Thoracic aorta (tissue), 2 donors: ENCODE measurements at places on chromosomes 1 and 21.

- no peak for DNase-seq
Measured at GRCh38 chr1:204092632-204093420, 19.9 kb downstream of the SOX13 start.

GRCh38 chr1:89201106-89201794 is 2.5 kb upstream of the GBP4 start:
- no peak for DNase-seq

GRCh38 chr1:44447051-44447810 is 42.2 kb downstream of the RNF220 start:
- no peak for DNase-seq

GRCh38 chr1:83693427-83694126 is 305.4 kb downstream of the TTLL7 start:
- DNase-seq: no peak

- DNase-seq: no peak
Measured at GRCh38 chr1:20324704-20325406, 34.2 kb downstream of the VWA5B1 start.

GRCh38 chr1:218344814-218345672 is at the start of gene TGFB2:
Gene TGFB2, plus strand, starts transcription at chr1:218345336. Its CDS starts 1,366 bp downstream, at chr1:218346702.
- DNase-seq: no peak

GRCh38 chr1:220290140-220290761 is 18.0 kb upstream of the RAB3GAP2 start:
- DNase-seq: no peak

GRCh38 chr1:223776075-223776814 is 63.9 kb downstream of the CAPN2 start:
- DNase-seq: no peak

DNA sequence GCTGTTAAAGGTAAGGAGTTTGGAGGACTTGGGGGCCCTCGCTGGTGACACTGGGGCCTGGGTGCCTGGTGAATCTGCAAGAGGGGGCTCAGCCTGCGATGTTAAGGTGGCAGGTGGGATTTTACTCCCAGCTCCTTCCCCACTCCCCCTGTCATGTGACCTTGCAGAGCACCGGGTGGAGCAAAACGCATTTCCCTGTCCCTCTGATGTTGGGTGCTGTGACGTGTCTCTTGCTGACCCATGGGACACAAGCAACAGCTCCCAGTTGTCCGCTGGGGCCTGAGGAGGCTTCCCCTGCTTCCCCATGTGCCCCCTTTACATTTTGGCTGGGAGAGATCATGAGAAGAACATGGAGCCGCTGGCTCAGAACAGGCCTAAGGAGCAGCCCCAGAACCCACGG is 319.0 kb downstream of the MATN1 start:
- no peak for DNase-seq

GRCh38 chr1:34829250-34829649 is 30.3 kb downstream of the SMIM12 start:
- DNase-seq: no peak

DNA sequence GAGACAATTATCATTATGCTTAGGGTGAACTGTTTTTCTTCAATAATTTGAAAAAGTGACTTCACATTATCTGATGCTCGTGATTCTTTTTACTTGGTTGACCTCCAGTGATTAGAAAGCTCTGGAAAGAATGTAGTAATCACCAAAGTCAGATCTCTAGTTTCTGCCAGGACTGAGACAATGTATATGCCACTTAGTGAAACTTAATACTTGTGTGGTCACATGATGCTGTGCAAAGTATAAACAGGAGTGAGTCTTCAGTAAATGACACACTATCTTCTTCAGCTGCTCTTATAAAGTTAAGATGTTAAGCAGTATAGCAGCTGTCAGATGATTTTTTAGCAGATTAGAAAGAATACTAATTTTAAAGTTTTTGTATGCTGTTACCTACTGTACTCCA is 17.2 kb downstream of the VCAM1 start:
- no peak for DNase-seq

DNA sequence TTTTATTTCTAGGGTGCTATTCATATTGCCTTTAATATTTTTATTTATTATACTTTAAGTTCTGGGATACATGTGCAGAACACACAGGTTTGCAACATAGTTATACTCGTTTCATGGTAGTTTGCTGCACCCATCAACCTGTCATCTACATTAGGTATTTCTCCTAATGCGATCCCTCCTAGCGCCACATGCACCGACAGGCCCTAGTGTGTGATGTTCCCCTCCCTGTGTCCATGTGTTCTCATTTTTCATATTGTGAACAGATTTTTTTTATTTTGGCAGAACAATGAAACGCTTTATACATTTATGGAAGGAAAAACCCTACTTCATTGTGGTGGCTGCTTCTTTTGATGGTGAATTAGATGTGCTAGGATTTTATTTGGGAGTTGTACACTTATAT is 14.4 kb upstream of the USH2A start:
- DNase-seq: no peak

DNA sequence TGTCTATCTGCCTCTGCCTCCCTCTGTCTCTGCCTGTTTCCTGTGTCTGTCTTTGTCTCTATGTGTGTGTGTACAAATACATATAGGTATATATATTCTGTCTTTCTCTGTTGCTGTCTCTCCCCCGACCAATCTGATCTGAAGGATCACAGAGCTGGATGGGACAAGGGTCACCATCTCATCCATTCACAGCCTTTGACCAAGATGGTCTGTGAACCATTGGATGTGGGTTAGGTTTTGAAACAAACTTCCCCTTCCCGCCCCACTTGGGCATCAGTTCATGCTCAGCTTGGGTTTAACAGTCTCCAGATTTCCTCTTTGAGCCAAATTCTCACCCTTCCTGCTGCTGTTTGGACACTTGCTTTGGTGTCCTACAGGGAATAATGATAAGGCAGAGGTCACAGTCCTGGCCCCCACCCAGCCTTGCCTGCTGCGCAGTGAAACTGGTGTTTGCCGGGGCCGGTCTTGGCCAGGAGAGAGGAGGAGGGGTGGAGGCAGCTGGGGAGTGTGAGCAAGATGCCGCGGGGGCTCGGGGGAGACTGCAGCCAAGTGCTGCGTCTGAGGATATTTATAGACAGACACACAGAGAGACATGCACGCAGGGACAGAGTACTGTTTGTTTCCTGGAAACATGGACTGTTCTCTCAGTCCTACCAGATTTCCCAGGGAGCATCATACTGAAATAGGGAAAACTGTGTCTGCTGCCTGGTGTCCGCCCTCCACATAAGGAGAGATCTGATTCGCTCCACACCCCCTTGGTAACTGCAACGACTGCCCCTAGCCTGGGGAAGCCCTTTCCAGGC is 27.0 kb upstream of the BTG2 start:
- peak; percentile 90 for DNase-seq

- no peak for DNase-seq
Measured at GRCh38 chr1:100512803-100513352, 25.1 kb upstream of the GPR88 start.

DNA sequence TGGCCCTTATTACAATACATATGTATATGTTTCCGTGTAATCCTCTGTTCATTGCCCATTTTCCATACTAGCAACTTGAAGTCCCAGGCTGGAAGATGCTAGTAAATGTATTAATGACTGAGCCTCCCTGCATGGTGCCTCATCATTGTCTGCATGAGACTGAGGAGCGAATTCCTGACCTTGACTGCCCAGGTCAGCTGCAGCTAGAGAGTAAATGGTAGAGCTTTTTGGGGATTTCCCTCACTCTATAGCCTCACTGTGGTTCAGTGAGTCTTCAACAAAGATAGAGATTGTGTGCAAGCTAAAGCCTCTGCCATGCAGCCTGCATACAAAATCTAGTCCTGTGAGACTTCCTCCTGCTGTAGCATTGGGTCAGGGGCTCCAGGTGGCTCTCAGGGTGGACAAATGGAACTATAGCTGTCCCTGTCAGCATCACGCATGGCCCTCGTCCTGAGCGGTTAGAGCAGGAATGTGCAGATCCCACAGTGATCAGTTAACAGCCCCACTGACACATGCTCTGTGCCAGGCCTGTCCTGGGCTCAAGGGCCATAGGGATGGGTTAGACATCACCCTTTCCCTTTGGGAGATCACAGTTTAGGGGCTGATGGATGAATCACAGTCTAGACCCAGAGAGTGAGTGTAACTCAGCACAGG is 741.7 kb downstream of the MATN1 start:
- DNase-seq: no peak

GRCh38 chr1:26984291-26984690 is 9.2 kb upstream of the TRNP1 start:
- DNase-seq: no peak

DNA sequence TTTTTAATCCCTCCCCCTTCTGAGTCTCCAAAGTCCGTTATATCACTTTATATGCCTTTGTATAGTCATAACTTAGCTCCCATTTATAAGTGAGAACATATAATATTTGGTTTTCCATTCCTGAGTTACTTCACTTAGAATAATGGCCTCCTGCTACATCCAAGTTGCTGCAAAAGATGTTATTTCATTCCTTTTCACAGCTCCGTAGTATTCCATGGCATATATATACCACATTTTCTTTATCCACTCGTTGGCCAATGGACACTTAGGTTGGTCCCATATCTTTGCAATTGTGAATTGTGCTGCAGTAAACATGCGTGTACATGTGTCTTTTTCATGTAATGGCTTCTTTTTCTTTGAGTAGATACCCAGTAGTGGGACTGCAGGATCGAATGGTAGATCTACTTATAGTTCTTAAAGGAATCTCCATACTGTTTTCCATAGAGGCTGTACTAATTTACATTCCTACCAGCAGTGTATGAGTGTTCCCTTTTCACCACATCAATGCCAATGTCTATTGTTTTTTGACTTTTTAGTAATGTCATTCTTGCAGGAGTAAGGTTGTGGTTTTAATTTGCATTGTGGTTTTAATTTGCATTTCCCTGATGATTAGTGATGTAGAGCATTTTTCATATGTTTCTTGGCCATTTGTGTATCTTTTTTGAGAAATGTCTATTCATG is 12.3 kb downstream of the MAN1C1 start:
- no peak for DNase-seq

DNA sequence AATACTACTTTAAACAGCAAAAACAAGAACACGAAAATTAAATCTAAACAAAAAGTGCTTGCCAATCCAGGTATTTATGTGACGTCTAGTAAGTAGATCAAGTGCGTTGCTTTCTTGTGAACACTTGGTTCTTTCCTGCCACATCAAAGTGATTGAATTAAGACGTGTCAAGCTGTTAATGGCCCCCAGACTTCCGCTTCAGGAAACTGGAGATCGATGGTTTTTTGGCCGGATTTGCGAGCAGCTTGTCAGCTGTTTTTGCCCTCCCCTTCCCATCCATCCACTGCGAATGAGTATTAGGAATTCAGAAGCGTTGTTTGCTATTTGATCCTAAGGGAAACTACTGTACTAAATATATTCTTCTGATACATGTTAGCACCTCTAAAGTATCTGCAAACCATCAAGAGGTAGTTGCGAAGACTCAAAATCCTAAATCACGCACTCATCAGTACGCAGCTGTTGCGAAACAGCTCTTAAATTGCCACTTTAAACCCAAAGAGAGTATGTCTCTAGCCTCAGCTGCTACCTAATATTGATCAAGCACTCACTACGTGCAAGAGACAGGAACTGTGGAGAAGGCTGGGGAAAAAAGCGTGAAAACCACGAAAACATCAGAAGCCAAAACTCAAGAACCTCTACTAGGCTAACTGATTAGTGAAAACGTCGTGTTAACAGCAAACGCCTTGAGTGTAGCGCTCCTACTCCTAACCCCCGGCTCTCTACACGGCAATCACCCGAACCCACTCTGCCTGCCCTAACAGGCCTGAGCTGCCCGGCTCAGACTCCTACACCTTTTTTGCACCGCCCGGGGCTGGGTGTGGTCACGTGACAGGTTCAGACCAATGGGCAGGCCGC is 473 bp upstream of the BRDT start:
- DNase-seq: no peak

- DNase-seq: no peak
Measured at GRCh38 chr21:36697060-36697850, 1.7 kb upstream of the SIM2 start.

DNA sequence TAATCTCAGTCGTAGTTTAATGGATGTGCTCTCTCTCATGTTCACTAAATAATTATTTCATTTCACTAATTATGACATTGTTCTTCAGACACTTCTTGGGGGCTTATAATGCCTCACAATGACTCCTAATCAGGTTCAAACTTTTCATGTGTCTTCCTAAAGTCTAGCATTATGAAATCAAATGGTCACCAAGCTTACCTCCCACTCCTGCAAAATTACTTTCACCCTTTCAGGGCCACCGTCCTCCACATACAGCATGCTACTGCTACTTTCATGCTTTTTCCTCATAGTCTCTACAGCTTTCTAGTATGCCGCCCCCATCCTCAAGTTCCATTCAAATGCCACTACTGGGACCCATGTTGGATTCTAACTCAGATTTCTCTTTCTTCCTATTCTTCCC is 59.8 kb upstream of the C1orf53 start:
- no peak for DNase-seq

DNA sequence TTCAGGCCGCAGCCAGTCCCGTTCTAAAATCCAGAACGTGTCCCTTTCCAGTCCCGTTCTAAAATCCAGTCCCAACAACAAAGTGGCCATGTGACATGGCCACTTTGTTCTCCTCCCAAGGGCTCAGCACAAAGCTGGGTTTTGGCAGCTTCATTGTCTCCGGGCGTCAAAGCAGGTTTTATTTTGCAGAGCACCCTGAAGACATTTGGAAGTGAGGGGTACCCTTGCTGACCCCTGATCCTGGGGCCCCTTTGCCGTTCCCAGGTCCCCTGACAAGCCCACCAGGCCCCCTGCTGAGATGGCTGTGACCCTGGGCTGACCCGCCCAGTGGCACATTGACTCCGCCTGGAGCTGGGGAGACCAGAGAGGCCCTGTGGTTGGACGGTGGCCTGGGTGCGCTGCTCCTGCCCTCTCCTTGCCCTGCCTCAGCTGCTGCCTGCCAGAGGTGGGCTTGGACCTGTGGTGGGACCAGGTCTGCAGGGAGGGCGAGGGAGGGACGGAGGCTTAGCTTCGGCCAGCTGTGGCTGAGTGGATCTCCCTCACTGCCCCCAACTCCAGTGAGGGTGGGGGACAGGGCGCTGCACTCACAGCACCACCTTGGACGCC is 4.3 kb downstream of the PFKL start:
- DNase-seq: no peak

DNA sequence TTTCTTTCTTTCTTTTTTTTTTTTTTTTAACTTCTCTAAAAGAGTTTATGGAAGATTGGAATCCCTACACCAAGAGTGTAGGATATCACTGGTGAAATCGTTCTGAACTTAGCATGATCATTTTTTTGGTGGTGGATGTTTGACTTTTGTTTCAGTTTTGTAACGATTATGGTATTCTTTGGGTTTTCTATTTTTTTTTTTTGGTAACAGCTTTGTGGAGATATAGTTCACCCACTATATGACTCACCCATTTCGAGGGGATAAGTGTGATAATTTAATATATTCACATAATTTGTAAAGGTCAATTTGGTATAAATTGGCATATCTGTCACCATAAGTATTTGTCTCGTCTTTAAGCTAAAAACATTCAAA is 29.2 kb downstream of the AGPAT3 start:
- DNase-seq: no peak
